AG04450 (cell line): ENCODE measurements at places on chromosomes 3 and 15. TPM values are rescaled to one million over a fixed set of nuclear protein-coding genes. Genes with fewer than 3 reads are reported as not detected.

TMC3 gene
- polyA plus RNA-seq = not detected in 2 replicates

DNA sequence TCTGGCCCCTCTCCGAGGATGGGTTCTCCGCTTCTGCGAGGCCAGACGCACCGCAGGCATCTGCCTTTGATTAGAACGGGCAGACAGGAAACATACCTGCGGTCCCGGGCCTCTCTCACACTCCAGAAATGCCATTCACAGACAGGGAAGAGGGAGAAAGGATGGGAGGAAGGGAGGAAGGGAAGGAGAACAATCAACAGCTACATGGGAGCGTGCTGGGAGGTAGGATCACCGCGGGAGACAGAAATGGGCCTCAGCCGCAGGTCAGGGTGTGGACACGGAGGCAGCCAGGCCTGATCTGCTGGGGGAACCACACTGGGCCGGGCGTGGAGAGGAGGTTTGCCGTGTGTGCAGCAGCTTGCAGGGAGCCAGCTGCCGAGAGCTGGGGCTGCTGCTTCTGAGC is 90.7 kb upstream of the RGMA start:
- no peak for DNase-seq

DNA sequence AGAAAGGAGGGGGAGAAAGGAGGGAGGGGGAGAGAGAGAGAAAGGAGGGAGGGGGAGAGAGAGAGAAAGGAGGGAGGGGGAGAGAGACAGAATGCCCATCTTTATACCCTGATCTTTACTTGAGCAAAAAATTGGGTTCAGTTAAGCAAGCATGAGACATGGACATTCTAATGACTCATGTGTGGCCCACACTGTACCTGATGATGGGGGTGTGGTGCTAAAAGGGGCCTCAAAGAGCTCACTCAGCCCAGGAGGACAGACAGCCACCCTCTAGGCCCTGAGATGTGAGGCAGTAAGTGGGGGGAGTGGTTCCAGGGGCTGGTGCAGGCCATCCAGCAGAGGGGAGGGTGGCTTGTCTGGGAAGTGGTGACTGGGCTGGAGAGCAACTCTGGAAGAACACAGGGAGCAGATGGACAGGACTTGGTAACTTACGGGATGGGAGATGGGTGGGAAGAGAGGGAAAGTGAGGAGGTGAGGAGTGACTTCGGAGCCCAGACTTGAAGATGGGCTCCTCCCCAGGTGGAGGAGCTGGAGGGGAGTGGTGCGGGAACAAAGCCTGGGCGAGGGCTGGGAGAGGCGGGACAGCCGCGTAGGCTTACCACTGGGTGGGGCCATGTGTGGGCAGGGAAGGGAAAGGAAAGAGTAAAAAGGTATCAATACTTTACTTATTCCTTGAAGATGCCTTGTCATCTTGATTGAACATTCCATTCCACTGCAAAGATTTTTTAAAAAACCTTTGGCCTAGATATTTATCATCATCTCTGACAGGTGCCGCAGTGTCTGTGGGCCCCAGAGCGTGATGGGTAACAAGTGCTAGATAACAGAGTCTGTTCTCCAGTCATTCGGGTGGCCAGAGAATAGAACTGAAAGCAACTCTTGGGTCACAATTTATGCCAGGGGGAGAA is 32.3 kb downstream of the TSPAN3 start:
- DNase-seq = no peak

ATP11B gene
- 20.3 and 24.5 TPM in 2 replicates for polyA plus RNA-seq

DNA sequence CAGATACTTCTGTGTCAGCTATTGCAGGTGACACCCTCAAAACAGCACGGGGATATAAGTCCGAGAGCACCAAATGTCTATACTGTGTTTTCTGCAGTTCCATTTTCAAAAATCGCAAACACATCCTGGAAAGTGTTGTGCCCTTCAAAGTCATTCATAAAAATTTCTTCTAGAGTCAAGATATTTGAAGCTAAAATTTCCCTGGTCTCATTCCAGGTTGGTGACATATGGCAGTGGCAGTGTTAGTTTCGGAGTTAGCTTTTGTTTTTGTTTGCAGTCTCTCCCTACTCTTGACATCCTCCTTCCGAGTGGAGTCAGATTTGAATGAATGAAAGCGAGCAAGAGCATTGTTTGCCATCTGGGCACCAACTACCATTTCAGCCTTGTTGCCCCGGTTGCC is 3.2 kb upstream of the FSIP1 start:
- no peak for DNase-seq

GRCh38 chr3:52253314-52254304 is 8.1 kb downstream of the PPM1M start:
- no peak for DNase-seq

DNA sequence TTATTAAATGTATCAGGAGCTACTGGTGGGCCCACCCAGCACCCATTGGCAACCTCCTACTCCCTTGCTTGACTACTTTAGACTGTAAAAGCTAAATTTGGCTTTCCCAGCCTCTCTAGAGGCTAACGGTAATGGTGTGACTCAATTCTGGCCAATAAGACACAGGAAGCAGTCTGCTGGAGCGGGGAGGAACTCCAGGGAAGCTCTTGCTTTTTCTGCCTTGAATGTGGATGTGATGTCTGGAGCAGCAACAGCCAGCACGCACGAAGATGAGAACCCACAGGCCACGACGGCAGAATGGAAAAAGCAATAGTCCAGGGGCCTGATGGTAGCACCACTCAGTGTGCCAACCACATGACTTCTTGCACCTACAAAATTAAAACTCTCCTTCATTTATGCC is 39.9 kb downstream of the RAB6B start:
- DNase-seq = no peak

LARP6 gene
- 188 and 235 TPM in 2 replicates for polyA plus RNA-seq

RARB gene
- polyA plus RNA-seq = 0.46 and 0.51 TPM in 2 replicates

GRCh38 chr3:174253196-174253823 is 605.8 kb upstream of the NAALADL2 start:
- no peak for DNase-seq

- DNase-seq = no peak
These were observed 243.7 kb downstream of the CADPS start for GRCh38 chr3:62631488-62631887.

ANKRD34C gene
- polyA plus RNA-seq = not detected in 2 replicates

- no peak for DNase-seq
These were observed 414.2 kb downstream of the CNTN4 start for GRCh38 chr3:2512881-2513280.

ACTC1 gene
- 0.46 and 0.48 TPM in 2 replicates for polyA plus RNA-seq

SAMD7 gene
- not detected in 2 replicates for polyA plus RNA-seq

DNA sequence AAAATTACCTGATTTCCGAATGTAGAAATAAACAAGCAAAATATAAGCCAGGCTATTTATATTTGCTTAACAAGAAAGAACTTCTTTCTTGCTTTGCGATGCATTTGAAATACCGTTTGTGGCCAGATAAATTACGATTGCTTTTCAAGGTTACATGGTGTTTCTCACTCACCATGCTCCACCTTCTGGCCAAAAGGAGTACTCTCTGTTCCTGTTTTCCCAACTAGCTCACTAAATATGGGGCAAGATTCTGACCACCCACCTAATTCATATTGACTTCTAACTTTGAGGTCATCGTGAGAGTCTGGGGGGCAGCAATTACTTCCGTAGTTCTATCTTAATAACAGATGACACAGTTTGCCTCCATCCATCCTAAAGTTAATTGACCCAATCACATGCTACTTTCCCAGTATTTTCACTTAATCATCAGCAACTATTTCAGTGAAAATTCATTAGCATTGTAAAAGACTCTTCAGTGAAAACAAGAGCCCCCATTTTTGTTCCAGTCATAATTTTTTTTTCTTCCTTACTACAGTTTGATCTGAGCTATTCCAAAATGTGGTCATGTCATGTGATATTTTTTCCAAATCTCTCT is 25.9 kb downstream of the ACP3 start:
- DNase-seq = peak; percentile 24

DNA sequence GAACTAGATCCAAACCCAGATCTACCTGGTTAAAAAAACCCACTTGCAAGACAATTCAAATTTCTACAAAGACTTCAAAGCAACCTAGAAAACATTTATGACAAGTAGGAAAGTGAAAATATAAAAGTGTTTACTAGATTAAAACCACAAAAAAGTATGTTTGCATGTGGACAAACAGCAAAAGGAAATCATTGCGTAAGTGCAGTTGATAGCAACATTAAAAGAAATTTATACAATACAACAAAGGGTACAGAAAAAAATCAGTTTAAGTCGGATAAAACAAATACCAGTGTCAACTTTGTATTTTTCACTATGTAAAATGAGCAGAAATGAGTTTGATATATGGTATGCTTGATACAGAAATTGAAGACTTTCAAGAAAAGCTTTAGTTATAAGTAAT is 2.6 kb downstream of the EIF5A2 start:
- DNase-seq = no peak

DNA sequence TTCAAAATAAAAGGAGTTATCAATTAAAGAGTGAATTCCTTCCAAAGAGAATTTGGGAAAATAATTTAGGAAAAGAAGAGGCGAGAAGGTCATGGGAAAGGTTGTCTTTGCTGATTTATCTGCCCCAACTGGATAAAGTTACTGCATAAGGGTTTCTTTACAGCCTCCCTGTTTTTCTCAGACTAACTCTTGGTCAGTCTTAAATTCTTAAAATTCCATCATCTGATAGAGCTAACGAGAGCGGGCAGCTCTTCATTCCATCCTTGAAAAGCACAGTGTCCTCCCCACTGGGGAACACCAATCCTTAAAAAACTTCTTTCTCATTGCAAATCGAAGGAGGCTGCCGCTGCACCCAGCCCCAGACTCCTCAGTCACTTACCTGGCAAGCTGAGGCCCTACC is 107.2 kb downstream of the PGPEP1L start:
- no peak for DNase-seq

DNA sequence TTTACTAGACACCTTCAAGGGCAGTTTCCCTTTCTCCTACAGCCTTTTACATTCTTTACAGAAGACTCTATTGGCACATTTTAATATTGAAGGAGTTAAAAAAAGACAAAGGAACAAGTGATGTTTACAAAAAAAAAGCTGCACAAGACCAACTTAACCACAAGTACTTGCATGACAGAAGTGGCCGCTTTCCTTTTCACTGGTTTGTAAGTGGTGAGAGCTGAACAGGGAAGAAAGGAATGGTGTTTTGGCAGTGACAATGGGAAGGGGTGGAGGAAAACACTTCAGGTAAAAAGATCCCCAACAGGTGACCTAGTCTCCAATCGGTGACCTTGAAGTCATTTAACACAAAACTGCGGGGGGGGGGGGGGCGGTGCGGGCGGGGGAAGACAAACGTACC is 1.1 kb downstream of the WDR72 start:
- DNase-seq = no peak

DNA sequence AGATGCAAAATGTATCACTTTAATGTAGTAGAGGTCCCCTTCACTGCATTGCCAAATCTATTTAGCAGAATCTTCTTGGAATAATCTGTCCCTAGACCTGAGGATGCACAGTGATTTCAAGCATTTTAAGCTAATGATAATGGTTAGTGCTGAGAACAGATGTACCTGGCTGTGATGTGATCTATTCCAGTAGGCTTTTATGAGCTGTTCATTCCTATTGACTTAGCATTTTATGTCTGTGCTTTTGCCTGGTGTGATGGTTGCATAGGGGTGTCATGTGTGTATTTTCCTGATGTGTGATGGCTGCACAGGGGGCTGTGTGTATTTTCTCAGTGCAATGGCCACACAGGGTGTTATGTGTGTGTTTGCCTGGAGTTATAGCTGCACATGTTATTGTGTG is 272.9 kb downstream of the TIGIT start:
- no peak for DNase-seq

OR5K3 gene
- not detected in 2 replicates for polyA plus RNA-seq

DNA sequence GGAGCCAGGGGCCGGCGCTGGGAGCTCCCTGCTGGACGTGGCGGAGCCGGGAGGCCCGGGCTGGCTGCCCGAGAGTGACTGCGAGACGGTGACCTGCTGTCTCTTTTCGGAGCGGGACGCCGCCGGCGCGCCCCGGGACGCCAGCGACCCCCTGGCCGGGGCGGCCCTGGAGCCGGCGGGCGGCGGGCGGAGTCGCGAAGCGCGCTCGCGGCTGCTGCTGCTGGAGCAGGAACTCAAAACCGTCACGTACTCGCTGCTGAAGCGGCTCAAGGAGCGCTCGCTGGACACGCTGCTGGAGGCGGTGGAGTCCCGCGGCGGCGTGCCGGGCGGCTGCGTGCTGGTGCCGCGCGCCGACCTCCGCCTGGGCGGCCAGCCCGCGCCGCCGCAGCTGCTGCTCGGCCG is 1.5 kb downstream of the SMAD6 start:
- no peak for DNase-seq

DNA sequence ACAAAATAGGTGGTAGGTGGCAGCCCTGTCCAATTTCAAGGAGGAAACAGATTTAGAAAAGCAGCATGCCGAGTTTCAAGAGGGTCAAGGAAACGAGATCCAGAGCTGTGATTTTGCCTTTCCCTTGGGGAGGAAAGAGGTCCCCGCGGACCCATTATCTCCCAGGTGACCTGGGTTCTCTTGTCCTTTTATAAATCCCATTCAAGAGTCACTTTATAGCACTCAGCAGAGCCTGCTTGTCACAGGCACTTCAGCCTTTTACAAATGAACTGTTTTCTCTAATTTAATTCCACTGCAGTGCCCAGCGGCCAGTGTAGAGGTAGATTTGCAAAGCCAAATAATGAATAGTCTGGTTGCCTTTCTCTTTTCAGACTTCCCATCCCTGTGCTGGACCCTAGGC is 99.9 kb downstream of the CD47 start:
- no peak for DNase-seq

DNA sequence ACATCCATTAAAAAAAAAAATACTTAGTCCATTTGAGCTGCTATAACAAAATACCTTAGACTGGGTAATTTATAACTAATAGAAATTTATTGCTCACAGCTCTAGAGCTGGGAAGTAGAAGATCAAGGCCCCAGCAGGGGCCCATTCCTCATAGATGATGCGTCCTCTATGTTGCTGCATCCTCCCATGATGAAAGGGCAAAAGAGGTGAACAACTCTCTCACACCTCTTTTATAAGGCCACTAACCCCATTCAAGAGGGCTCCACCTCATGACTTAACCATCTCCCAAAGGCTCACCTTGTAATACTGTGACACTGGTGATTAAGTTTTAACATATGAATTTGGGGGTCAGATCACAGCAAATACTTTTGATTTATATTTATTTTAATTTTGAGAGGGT is 3.0 kb upstream of the TLNRD1 start:
- no peak for DNase-seq

DUOX1 gene
- polyA plus RNA-seq = not detected in 2 replicates

GRCh38 chr15:87577336-87577735 is 679.2 kb downstream of the NTRK3 start:
- no peak for DNase-seq

NFKBIZ gene
- polyA plus RNA-seq = 27.3 and 29.6 TPM in 2 replicates

- DNase-seq = no peak
These were observed 20.5 kb upstream of the IQSEC1 start for GRCh38 chr3:13093687-13094086.
